HT-29 (cell line): ENCODE measurements at places on chromosomes 1 and 21.

DNA sequence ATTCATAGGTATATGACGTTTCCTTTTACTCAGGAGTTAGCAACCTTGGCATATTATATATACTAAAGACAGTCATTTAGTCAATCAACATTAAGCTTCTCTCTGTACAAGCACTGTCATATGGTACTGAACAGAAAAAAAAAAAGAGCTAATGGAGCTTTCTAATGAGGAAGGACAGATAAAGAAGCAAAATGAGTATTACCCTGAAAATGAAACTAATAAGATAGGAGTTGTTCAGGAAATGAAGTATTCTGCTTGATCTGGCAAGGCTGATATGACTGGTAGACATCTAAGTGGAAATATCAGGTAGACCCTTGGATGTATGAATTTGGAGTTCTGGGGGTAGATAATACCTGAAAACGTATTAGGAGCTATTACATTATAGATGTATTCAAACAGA, 4.3 kb upstream of the IKBKE start:
- DNase-seq = no peak

- DNase-seq = no peak
Observed at GRCh38 chr1:203213126-203213525, 16.3 kb downstream of the CHIT1 start.

GRCh38 chr1:59078070-59078800, 218.7 kb upstream of the FGGY start:
- no peak for DNase-seq

GRCh38 chr1:231806623-231807495, 180.3 kb downstream of the DISC1 start:
- DNase-seq = peak; percentile 71

DNA sequence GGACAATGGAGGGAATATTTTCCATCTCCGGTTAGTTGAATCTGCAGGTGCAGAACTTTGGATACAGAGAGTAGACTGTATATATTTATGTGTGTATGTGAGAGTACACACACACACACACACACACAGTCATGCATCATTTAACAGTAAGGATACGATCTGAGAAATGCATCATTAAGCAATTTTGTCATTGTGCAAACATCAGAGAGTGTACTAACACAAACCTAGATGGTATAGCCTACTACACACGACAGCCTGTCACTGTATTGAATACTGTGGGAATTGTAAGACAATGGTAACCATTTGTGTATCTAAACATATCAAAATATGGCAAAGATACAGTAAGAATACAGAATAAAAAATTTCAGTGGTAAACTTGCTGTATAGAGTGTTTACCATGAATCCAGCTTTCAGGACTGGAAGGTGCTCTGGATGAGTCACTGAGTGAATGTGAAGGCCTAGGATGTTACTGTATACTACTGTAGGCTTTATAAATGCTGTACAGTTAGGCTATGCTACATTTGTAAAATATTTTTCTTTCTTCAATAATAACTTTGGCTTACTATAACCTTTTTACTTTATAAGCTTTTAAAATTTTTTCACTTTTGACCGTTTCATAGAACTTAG, 138.5 kb downstream of the ZZZ3 start:
- no peak for DNase-seq

DNA sequence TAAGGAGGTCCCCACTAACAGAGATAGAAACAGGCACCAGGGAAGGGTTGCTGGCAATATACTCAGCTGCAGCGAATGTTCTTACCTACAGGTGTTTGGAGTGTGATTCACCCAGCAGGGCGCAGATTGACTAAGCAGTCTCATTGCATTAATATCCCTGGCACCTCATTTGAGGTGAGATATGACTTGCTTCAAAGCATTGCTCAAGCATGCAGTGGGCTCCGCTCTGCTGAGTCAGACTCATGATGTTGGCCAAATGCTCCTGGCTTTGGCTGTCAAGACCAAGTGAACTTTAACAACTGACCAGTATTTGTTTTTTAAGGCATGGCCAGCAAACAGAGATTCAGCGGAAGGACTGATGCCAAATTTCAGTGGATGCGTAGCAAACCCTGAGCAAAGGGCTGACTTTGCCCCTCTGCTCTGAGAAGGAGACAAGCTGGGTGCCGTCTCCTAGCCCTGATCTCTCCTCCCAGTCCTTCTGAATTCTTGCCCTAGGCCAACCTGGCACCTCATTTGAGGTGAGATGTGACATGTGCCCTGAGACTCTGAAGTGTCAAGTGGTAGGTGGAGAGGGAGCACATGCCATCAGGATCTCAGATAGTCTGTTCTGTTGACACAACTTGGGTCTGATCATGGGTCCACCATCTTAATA, 187.1 kb upstream of the COA6 start:
- DNase-seq = no peak

- no peak for DNase-seq
Observed at GRCh38 chr1:43729816-43730463, 22.6 kb downstream of the ST3GAL3 start.

- DNase-seq = no peak
Observed at GRCh38 chr1:161244888-161245287, 6.9 kb upstream of the NR1I3 start.

- DNase-seq = no peak
Observed at GRCh38 chr1:236465231-236465958, 58.4 kb upstream of the LGALS8 start.

DNA sequence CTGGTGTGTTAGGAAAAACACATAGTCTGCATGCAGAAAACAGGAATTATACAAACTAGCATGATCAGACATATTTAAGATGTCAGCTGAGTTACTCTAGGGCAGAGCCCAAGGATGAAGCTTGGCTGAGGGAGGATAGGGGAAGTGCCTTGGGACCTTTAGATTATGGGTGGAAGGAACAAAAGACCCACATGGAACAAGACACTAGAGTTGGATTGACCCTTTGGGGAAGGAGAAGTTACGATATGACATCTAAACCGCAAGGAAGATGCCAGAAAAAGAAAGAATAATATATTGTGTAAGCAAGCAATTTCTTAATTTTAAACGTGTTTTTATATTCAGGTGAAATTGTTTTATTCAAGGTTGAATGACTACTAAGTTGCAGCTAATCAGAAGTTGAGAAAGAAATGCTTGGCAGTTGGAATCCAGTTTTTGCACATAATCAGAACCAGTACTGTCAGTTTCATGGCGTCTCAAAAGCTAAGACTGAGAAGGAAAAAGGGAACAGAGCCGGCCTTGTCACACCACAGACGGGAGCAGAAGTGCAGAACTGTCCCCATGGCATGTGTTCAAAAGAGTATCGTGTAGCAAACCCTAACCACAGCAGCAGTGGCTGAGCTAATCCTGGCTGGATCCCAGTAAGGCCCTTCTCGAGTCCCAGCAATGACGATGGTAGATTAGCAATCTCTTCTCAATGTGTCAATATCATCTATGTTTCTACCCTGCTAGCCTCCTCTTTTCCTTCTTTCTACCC, 31.2 kb upstream of the IFNAR2 start:
- no peak for DNase-seq

- DNase-seq = peak; percentile 29
Observed at GRCh38 chr1:100353071-100353801, 930 bp downstream of the CDC14A start.

GRCh38 chr1:162300057-162300917, 76.4 kb downstream of the SPATA46 start:
- no peak for DNase-seq

DNA sequence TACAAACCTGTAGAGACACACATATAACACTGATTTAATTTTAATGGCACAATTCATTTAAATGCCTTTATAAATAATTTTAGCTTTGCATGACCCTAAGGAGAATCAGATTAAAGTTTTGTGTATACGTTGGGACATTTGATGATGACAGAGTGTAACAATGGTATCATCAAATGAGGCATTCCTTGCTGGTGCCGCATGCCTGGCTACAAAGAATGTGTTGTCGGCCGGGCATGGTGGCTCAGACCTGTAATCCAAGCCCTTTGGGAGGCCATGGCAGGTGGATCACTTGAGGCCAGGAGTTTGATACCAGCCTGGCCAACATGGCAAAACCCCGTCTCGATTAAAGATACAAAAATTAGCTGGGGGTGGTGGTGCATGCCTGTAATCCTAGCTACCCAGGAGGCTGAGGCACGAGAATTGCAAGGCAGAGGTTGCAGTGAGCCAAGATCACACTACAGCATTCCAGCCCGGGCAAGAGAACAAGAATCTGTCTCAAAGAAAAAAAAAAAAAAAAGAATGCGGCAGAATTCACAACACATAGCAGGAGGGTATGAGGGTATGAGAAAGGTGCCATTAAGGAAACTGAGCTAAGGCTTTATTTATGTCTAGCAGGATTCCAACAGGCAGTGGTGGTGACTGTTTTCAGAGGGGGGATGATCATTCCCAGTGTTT, 58.9 kb downstream of the PTPN14 start:
- DNase-seq = no peak

DNA sequence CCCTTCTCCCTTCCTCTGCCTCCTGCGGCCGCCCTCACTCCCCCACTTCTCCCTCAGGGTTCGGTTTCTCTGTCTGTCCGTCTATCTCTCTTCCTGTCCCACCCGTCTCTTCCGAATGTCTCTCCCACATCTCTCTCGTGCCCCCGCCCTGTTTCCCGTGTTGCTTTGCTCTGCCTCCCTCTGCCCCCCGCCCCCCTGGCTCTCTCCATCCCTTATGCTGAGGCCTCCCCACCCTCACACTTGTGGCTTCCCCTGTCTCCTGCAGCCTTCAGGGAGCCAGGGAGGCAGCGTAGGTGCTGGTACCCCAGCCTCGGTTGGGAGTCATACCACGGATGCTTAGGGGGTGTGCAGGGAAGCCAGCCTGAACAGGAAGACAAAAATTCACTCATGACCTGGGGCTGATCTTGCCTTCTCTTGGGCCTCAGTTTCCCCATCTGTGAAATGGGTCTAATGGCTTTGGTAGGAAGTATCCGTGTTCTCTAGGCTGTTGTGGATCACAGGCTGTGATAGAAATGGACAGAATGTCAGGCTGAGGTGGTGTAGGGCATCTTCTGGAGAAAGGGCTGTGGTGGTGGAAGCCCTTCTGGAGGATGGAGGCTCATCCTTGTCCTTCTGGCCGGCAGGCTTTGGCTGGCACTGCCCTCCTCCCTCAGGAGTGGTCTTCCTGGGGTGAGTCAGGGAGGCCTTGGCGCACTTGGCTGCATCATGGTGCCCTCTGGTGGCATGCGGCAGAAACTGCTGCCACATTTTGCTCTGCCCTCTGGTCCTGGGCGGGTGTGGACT, 55.5 kb downstream of the FOXO6 start:
- peak; percentile 79 for DNase-seq

DNA sequence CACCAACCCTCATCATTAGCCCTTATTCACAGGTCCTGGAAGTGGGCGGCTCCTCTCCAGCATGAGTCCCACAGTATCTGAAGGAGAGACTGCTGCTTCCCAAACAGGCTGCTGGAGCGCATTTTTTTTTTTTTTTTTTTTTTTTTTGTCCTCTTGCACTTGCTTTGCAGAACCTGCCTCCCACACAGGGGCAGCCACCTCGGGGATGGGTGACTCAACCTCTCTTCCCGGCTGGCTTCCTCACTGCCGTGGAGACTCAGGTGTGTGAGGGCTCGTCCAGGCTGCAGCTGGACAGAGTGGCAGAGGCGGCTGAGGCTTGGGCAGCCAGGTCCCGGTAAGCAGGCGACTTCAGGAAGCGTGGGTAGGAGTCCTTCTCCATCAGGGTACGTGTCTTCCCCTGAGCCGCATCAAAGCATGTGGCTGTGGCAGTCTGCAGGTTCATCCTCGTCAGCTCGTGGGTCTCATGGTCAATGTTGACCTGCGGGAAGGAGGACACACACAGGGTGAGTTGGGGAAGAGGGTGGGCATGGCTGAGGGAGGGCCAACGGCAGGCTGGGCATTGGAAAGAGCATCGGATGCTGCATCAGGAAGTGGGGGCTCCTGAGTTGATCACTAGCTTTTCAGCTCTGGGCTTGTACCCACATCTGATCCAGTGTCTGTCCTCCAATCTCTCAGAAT, 4.0 kb downstream of the RGS16 start:
- no peak for DNase-seq

GRCh38 chr1:108502138-108502537, 52.0 kb downstream of the NBPF6 start:
- no peak for DNase-seq

- no peak for DNase-seq
Observed at GRCh38 chr1:85952460-85952859, 204.1 kb downstream of the COL24A1 start.

- no peak for DNase-seq
Observed at GRCh38 chr1:227838181-227838580, 22.7 kb downstream of the PRSS38 start.

DNA sequence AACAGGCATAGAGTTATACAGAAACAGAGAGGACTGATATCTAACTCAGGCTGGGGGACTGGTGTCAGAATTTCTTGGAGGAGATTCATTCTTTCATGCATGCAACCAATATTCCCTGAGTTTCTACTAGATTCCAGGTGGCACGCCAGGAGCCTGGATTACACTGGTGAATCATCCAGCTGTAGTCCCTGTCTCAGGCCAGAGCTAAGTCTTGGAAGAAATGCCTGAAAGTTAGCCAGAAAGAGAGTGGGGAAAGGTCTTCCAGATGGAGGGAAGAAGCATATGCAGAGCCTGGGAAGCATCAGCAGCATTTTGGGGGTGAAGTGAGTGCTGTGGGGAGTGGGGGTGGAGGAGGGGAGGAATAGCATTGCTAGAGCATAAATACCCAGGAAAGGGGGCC, 239.1 kb downstream of the OMA1 start:
- no peak for DNase-seq

- DNase-seq = no peak
Observed at GRCh38 chr1:21323091-21323490, 32.8 kb upstream of the ECE1 start.

DNA sequence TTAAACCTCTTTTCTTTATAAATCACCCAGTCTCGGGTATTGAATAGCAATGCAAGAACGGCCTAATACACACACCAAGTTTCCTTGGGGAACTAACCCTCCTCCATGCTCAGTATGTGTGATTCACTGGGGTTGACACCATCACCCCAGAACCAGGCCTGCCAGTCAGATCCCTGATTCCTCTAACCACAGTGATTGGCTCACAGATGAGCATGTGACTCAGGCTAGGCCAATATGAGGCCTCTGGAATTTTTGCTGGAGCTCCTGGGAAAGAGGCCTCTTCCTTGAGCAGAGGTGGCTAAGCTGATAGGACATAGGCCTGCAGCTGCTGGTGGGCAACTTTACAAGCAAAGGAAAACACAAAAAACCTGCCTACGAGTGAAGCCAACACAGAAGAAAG, 74.7 kb upstream of the ZBTB40 start:
- DNase-seq = no peak
